ENCODE measurements at places on chromosomes 5 and 9.

- DNase-seq = peak; percentile 83
Observed at GRCh38 chr9:108142504-108143201, 653.1 kb upstream of the KLF4 start.

GRCh38 chr5:57417320-57417719 lies 65.3 kb downstream of the ACTBL2 start:
- DNase-seq = no peak

DNA sequence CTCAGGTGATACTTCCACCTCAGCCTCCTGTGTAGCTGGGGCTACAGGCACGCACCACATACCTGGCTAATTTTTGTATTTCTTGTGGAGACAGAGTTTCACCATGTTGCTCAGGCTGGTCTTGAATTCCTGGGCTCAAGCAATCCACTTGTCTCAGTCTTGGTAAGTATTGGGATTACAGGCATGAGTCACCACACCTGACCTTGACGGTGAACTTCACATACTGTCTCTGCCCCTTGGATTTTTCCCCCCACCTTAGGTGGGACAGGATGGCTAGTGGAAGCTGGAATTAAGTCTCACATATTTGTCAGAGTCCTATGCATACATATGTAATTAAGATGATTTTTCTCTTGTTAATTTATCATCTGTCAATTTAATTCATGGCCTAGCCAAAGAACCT lies 20.9 kb upstream of the RFK start:
- DNase-seq = no peak

DNA sequence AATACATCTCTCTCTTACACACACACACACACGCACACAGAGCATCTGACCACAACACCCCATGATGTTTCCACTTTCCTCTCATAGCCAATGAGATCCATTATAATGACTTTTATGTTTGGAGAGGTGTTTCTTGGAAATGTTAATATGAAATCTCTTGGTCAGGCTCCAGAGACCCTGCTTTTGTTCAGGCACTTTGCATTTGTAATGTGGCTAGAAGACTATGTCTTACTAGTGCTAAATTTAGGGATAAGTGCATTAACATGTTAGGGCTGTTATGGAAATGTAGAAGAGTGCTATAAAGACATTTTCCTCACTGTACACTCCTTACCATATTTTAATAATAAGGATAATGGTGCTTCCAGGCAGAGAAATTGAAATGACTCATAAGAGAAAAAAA lies 3.8 kb downstream of the CDH9 start:
- no peak for DNase-seq

DNA sequence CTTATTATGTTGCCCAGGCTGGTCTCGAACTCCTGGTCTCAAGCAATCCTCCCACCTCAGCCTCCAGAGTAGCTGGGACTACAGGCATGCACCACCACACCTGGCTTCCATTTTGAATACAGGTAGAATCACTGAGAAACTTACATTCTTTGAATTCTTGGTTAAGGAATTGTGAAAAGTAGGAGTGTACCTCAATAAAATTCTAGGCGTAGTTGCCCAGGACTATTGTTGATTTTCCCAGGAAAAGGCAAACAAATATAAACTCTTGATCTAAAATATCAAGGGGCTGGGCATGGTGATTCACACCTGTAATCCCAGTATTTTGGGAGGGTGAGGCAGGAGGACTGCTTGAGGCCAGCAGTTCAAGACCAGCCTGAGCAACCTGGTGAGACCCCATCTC lies 16.8 kb upstream of the DMXL1 start:
- DNase-seq = no peak

GRCh38 chr5:55063220-55063863 lies 39.1 kb upstream of the GZMA start:
- peak; percentile 77 for DNase-seq

- DNase-seq = no peak
Observed at GRCh38 chr5:143819716-143820115, 7.8 kb downstream of the HMHB1 start.

GRCh38 chr5:179769796-179770195 lies 24.0 kb upstream of the LTC4S start:
- DNase-seq = no peak

DNA sequence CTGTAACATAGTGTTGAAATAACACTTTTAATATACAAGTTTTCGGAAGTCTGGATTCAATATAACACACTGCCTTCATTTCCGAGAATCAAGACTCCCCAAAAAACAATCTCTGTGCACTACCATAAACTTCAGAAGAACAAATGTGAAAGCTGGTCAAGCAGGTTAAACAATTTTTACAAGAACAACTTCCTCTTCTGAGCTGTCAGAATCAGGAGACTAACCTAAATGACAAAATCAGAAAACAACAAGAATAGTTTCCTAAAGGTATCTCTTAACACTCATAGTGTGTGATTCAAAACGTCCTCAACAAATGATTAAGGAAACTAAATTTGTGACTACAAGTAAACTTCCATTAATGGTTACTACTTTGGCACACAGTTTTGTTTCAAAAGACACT lies 11.6 kb downstream of the C9orf72 start:
- DNase-seq = no peak

DNA sequence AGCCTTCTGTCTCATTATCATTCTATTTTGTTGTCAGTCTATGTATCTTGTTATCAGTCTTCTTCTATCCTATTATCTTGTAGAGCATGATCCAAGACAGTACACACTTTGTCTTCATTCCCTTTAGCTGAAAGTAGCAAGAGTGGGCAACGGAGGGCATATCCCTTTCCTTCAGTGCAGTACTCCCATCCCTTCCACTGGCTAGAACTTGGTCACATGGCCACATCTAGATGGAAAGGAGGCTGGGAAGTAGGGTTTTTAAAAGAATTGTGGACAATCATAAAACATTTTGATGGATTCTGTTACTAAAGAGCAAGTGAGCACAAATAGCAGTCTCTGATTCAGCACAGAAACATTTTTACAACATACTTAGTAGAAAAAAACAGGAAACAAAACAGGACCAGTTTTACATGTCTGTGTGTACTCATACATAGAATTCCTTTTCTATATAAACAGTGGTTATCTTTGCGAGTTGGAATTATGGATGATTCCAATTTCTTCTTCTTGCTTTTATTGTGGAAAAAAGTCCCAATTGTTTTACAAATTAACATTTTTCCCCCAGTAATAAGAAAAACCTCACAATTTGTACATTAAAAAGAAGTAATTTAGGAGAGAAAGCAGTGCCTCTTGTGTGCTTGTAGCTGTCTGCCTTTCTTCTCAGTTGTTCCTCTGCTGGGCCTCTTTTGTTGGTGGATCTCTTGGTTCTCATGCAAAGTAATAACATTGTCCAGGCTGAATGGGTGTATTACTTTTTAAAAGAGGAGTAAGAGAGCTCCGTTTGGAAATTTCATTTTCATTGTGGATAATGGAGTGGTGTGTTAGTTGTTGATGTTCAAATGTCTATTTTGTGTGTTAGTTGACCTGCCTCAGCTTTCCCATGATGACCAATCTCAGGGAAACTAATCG lies 410.9 kb upstream of the TRPC7 start:
- peak; percentile 59 for DNase-seq

GRCh38 chr9:21543187-21543586 lies 61.1 kb upstream of the IFNE start:
- DNase-seq = no peak

DNA sequence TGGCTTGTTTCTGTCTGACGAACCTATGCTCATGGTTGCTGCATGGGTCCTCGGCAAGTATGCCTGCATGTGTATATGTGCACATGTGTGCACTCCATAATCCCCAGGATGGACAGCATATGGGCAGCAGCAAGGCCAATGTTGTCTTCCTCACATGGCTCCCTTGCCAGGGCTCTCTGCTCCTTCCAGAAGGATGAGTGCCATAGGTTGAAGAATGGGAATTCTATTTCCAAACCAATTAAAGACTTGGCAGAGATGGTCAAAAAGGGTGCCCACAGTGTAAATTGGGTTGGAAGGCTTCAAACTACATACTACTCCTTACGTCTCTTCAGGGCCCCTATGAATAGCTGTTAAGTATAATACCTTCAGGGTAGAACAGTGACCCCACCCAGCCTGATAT lies 212.1 kb downstream of the PBX3 start:
- no peak for DNase-seq

DNA sequence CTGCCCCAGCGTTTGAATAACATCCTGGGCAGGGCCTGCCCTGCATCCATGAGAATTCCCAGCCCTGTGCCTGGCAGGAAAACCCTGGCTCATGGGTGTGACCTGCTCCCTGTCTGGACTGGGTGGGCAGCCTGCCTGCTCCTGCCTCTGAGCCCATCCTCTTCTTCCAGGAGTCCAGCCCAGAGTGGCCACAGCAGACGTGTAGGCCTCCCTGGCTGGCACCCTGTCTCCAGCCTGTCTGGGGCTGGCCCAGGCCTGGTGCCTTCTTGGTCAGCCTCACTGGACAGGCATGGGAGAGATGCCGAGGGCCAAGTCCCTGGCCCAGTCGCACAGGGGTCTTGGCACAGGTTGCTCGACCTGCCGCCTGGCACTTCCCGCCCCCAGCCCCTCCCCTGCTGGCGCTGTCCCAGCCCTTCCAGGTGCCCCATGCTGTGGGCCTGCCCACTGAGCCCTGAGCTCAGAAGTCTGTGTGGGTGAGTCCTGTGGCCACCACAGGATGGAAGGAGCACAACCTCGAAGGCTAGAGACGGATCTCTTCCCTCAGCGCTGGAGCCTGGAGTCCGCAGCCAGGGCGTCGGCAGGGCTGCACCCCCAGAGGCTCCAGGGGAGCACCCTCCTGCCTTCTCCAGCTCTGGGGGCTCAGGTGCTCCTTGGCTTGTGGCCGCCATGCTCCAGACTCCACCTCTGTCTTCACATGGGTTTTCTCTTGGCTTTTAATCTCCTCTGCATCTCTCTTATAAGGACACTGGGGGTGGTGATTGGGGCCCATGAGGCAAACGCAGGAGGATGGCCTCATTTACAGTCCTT lies 11.8 kb upstream of the COL5A1 start:
- no peak for DNase-seq

DNA sequence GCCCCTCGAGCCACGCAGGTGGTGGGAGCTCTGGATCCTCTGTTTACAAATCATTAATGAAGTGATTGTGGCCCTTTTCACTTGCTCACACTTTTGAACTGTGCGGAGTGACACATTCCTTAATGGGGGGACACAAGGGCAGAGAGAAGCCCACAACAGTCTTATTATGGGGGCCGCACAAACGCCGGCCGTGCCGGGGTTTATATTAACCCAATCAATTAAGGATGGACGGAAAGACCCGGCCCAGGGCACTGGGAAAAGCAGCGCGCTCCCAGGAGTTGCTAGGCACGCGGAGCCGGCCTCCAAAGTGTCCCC lies 634.8 kb downstream of the IRX1 start:
- no peak for DNase-seq

DNA sequence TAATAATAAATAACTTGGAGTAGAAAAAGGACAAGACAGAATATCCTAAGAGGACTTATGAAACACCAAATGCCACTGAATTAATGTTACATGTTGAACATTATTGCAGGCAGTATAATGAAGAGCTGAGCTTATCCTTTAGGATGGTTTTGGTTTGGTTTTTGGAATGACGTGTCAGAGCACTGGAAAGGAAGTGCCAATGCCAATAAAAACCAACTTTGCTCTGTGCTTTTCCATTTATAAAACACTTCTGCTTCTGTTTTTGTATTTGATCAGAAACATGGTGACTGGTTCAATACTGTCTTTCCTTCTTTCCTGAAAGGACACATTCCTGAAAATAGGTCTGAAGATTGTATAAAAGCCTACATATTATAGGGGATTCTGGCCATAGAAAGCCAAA lies 4.2 kb downstream of the MEGF10 start:
- DNase-seq = no peak

DNA sequence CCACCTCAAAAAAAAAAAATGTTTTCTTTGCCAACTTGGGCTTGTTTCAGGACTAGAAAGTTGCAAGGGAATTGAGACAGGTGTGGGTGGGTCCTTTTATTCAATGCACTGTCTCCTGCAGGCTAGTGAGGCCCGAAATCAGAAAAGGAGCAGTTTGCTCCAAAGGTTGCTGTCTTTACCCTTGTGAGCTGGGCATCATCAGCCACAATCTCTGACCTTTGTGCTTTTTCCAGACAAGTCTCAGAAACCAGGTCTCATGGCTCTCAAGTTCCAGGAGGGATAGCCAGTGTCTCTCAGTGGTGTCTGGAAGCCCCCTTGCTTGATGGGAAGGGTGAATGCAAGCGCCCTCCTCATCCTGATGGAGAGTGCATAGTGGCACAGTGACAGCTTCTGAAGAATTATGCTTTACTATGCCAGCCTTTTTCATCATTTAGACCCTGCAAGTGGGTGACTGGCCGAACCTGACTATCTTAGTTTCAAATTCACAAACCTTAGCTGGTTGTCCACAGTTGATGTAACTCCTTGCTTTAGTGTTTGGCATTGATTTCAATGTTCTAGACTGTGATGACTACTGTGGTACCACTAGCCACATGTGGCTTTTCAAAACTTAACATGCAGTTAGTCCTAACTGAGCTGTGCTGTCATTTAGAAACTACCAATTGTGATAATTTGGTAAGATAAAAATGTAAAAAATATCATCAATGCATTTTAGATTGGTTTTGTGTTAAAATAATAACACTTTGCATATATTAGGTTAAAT lies 468.6 kb downstream of the GADD45G start:
- no peak for DNase-seq

DNA sequence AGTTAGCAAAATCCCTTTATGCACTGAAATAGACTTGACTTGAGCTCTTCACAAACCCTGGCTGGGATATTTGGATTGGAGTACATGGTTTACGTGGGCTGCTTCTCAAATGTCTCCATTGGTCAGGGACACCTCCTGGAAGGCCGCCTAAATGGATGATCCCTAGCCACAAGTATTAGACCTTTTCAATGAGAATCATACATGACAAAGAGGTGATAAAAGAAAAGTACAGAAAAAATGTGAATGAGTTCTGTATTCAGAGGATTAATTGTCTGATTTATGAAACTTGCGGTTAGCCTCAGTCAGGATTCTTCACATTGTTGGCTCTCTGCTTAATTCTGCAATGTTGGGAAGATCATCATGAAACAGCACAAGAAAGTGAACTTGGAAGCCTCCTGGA lies 752.8 kb upstream of the ADAMTS16 start:
- peak; percentile 93 for DNase-seq

DNA sequence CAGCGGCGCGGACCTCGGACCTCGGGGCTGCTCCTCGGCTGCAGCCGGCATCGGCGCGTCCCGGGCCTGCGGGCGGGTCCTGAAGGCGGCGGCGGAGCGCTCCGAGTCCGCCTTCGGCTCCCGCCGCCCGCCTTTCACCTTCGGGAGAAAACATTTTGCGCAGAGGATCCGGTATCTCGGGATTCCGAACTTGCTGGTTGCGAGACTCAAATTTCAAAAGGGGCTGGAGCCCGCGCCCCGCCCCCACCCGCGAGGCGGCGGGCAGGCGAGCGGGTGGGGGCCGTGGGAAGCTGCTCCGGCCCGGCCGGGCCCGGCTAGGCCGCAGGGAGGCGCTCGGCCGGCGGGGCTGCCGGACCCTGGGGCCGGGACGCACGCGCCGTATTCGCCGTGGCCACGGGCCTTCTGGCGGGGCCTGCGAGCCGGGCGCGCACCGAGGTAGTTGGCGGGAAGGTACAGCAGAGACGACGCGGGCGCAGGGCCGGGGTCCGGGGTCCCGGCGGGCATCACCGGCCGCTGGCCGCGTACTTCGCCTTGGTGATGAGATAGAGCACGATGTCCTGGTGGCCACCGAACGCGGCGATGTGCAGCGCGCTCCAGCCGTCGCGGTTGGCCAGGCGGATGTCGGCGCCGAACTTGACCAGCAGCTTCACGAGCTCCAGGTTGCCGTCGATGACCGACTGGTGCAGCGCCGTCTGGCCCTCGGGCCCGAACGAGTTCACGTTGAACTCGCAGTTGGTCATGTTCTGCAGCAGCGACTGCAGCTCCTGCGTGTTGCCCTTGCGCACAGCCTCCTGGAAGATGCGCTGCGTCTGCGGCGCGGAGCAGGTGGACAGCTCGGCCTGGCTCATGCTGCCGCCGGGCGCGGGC lies 757 bp downstream of the NRARP start:
- no peak for DNase-seq
